Activated CD4-positive, alpha-beta T cell treated with anti-CD3 and anti-CD28 coated beads, Interleukin-2, amount 10 ng/mL, durations not matched to agents 24 days and 14 days (primary cell): ENCODE measurements at places on chromosomes 2 and 18. TPM values are rescaled to one million over a fixed set of nuclear protein-coding genes. Genes with fewer than 3 reads are reported as not detected.

The LONRF2 gene
- 0.23 and 0.28 TPM in 2 replicates for total RNA-seq

- no peaks in the 10 kb centered on the region for H3K27me3 ChIP-seq
- no peak overlapping the region for H3K27ac ChIP-seq
- peaks cover 5% of the 10 kb centered on the region for H3K4me1 ChIP-seq
- H3K36me3 ChIP-seq = peaks cover 12% of the 10 kb centered on the region
- no peak overlapping the region for H3K4me3 ChIP-seq
- no peak for DNase-seq
Observed at GRCh38 chr2:3317277-3317685, 60.3 kb downstream of the EIPR1 start.

DNA sequence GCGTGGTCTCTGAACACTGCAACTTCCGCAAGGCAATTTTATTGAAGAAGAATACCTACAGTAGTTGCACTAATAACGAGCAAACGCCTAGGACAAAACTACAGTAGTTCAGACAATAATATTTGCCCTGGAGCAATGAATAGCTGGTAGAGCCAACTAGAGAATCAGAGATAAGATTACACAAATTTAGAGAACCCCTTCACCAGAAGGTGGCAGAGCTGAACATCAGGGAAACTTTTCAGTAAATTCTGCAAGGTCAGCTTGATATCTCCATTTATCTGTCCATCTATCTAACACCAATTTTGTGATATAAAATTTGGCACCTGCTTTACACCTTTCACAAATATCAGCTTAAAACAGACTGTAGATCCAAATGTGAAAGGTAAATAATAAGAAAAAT lies 43.8 kb downstream of the CDH19 start:
- H3K27me3 ChIP-seq = no peaks in the 10 kb centered on the region
- DNase-seq = no peak
- no peaks in the 10 kb centered on the region for H3K36me3 ChIP-seq
- H3K27ac ChIP-seq = no peak overlapping the region
- H3K4me1 ChIP-seq = no peaks in the 10 kb centered on the region

GRCh38 chr2:229348128-229348527 lies 77.0 kb upstream of the PID1 start:
- no peak overlapping the region for H3K4me3 ChIP-seq
- H3K27me3 ChIP-seq = no peaks in the 10 kb centered on the region
- DNase-seq = no peak
- H3K27ac ChIP-seq = no peak overlapping the region

GRCh38 chr2:181367411-181367810 lies 89.8 kb upstream of the ITGA4 start:
- H3K36me3 ChIP-seq = peaks cover 2% of the 10 kb centered on the region
- H3K4me1 ChIP-seq = peaks cover 8% of the 10 kb centered on the region
- no peak overlapping the region for H3K4me3 ChIP-seq

DNA sequence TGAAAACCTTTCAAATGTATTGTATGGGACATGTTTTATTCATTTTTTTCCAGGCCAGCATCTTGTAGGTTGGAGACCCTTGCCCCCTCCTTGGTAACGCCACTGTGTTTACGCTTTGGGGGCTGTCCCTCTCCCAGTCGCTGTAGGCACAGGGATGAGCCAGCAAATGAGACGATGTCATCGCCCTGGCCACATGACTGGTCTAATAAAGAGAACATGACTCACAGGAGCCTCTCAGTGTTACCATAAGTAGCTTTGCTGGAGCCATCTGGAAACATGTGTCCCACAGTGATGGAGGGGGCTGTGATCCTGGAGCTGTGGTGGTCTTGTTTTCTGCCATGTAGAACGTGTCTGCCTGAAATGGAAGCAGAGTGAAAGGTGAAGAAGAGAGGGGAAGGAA lies 78.9 kb downstream of the CD8B2 start:
- no peak for DNase-seq
- H3K4me3 ChIP-seq = no peak overlapping the region
- no peaks in the 10 kb centered on the region for H3K36me3 ChIP-seq
- peaks cover 5% of the 10 kb centered on the region for H3K27me3 ChIP-seq
- no peak overlapping the region for H3K27ac ChIP-seq

DNA sequence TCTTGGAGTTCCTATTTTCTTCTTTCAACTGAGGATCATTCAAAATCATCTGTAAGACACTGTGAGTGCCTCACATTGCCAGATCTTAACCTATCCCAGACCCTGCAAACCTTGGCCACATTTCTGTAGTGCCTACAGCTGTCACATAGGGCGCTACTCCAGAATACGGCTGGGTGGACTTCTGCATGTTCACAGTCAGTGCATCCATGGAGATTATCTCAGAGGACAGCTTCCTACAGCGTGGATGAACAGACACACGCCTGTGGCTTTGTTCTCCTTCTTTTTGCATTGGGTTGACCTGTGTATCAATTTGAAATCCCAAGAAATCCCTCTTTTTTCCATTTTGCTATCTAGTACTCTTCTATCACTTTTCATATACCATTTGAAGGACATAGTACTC lies 1.9 kb upstream of the KLHL29 start:
- no peak for DNase-seq
- H3K27me3 ChIP-seq = peaks cover 59% of the 10 kb centered on the region
- H3K36me3 ChIP-seq = peaks cover 1% of the 10 kb centered on the region
- H3K27ac ChIP-seq = no peak overlapping the region
- no peak overlapping the region for H3K4me3 ChIP-seq

GRCh38 chr2:148519013-148519412 lies 125.5 kb upstream of the EPC2 start:
- H3K27me3 ChIP-seq = no peaks in the 10 kb centered on the region
- H3K36me3 ChIP-seq = no peaks in the 10 kb centered on the region
- no peak overlapping the region for H3K4me3 ChIP-seq
- peaks cover 42% of the 10 kb centered on the region for H3K4me1 ChIP-seq
